ENCODE measurements at places on chromosomes 13 and 19.

DNA sequence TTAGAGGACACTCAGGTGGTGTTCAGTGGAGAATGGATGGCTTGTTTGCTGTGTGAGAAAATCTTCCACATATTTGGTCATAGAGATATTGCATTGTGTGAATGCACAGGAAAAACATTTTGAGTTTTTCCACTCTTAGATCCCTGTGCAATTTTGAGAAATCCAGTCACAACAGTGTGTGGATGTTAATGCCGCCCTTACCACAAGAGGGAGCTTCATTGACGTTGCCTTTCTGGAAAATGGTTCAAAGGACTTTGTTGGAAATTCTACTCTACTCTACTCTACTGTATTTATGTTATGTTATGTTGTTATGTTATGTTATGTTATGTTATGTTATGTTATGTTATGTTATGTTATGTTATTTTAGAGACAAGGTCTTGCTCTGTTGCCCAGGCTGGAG lies 13.4 kb downstream of the ZNF20 start:
- no peak for DNase-seq

DNA sequence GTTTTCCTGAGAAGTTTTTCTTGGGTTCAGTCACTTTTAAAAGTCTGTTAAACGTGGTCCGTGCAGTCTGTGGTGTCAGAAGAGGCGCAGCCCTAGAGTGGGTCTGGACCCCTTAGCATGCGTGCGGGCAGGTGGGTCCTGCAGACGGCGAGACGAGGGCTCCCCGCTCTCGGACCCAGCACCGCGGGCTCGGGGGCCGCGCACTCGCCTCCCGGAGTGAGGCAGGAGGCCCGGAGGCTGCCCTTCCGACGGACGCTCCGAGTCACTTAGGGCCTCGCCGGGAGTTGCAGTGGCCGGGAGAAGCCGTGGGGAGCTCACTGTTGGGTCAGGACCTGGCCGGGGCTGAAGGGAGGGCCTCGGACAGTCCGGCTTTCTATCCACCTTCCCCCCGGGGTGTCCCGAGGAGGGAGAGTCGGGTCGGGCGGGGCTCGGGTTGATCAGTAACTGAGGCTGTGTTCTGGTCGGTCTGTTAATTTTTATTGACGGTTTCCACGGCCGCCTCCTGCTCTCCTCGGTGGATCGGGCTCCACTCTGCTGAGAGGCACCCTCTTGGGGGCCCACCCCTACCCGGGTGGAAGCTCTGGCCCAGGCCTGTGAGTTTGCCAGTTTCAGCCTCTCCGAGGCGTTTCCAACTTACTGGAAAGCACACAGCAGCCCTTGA lies 1.3 kb downstream of the PTBP1 start:
- DNase-seq: no peak

GRCh38 chr13:30341815-30342570 lies 34.6 kb upstream of the KATNAL1 start:
- peak; percentile 81 for DNase-seq

GRCh38 chr13:86737334-86737932 lies 933.7 kb upstream of the SLITRK5 start:
- DNase-seq: no peak

DNA sequence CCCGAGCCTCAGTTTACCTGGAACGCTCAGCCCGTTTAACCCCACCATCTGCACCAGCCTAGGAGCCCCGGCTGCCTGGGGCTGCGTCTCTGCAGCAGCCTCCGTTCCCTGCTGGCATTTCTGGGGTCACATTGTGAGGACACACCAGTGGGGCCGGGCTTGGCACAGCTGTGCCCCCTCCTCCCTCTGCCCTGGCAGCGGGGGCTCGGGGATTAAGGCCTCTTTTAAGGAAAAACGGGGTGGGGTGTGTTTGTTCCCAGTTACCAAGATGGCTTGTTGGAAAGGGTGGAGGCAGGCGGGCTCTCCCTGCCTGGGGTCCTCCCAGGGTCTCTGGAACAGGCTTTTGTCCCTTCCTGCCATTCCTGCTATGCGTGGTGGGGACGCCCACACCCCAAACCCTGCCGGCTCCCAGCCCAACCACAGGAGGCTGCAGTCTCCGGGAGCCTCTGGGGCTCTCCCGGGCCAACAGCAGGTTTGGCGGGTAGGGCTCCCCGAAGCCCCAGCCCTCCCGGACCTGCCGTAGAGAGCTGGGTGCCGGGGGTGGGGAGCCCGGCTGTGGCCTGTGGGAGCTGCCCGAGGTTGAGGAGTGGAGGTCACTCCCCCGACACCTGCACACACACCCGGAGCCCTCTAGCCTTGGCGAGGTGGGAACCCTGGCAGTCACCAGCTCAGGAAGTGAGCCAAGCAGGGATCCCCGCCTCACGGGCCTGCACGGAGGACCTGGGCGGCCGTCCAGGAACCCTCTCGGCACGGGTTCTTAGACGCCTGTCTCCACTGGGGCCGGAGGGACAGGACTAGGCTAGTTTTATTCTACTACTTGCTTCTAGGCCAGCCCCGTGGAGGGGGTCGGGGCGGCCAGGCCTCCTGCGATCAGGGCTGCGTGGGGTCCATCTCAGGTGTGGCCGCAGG lies 36.9 kb downstream of the GADD45B start:
- DNase-seq: no peak

DNA sequence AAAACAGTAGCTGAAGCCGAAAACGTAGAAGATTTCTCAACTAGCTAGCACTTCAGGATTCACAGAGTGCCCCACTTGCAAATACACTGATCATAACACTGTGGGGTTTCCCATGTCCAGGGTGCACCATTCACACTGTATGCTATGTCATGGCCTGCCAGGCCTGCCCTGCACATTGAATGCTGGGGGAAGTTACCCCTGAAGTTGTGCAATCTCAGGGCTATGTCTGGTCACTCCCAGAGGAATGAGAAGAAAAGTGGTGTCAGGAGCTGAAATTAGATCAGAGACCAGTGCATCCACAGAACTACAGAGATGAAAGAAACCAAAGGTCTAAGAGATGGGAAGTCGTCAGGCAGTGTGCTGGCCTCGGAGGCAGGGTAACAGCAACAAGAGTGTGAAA lies 196.8 kb downstream of the RAP2A start:
- DNase-seq: no peak

DNA sequence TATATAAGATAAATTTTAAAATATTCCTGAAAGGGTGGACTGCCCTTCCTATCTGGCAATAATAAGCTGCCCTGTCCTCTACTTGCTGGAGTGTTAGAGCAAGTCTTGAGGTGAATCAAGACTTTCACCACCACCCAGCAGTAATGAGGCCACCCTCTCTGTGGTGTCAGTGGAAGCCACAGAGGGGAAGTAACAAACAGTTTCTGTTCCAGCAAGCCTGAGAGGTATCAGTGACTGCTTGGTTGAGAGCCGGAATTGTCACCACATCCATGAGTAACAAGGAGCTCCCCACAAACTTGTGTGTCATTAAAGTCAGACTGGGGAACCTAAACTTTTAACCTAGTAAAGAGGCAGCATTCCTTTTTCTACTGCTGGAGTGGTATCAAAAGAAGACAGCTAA lies 532.7 kb upstream of the SPRY2 start:
- DNase-seq: no peak

DNA sequence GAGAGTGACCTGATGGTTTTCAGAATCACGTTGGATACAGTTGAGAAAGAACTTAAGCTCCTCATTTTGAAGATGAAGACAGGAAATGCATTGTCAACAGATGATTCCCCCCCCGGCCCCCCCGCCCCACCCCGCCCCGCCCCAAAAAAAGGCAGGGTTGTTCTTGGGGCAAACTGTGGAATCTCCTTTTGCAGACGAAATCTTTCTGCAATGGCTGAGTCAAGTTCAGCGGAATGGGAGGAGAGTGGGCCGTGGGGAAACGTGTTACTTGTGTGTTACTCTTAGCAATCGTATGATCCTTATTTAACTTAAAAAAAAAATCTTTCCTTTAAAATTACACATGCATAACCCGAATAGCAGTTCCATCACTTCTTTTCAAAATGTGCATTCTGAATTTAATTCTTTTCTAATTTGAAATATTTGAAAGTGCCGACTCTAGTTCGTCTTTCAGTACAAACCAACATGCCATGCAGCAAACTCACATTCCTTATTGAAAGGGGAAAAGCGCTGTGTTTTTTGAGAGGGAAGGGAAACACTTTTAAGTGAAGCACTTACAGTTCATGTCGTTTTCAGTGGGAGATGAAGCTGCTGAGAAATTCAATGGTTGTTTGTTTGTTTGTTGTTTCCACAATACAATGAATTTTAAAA lies 348.5 kb upstream of the ARGLU1 start:
- DNase-seq: no peak

DNA sequence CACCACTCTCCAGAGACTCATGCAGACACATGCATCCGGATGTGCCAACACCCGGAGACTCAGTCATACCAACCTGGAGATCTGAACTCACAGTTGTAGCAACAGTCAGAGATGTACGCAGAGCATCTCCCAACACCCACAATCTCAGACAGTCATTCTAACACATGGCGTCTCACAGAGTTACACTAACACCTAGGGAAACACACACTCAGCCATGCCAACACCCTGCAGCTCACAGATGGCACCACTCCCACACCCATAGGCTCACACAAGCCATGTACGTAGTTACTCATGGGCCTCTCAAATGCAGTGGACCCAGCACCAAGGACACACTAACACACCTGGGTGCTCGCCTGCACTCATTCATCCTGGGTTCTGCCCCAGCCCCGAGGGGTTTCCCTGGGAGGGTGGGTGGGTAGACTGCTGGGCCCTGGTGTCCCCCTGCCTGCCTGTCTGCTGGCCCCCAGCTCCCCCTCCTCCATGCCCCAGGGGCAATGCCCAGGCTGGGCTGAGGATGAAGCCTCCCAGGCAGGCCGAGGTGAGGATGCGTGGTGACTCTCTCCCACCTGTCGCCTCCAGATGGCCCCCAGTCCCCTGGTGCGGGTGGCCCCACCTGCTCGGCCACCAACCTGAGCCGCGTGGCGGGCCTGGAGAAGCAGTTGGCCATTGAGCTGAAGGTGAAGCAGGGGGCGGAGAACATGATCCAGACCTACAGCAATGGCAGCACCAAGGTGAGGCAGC lies 10.0 kb downstream of the PKN1 start:
- no peak for DNase-seq

DNA sequence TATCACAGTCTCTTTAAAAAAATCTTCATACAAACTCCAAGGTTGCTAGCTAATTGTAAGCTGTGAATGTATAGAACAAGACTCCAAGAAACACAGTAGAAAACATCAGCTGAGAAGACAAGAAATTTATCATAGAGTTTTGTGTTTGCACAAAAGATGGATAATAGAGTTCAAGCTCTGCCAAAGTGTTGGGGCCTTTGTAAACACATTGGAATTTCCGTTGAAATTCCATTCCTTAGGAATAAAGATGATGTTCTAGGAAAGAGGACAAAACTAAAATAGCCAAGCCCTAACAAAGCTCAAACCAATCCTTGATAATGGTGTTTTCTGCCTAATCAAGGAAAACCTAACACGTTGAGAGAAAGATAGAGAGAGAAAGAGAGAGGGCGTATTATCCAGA lies 20.6 kb downstream of the LRRC63 start:
- no peak for DNase-seq

GRCh38 chr19:21612403-21612872 lies 107.0 kb downstream of the ZNF429 start:
- no peak for DNase-seq

GRCh38 chr19:4730740-4731171 lies 7.1 kb upstream of the DPP9 start:
- DNase-seq: no peak

DNA sequence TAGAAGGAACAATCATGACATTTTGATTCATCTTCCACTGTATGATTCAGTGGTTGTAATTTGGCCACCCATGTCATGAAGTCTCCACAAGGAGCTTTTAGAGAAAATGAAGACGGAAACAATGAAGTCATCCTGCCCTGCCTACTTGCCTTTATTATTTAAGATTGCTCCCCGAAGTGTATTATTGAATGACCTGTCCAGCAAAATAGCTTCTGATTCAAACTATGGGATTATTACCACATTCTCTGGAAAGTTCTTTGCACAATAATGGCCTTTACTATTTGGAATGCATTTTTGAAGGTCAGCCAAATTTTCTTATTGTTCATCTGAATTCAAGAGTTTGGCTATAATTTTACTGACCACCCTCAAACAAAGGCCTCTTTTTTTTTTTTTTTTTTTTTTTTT lies 77.8 kb upstream of the RFC3 start:
- DNase-seq: peak; percentile 80

- no peak for DNase-seq
Measured at GRCh38 chr13:47796816-47797215, 204.3 kb downstream of the SUCLA2 start.

DNA sequence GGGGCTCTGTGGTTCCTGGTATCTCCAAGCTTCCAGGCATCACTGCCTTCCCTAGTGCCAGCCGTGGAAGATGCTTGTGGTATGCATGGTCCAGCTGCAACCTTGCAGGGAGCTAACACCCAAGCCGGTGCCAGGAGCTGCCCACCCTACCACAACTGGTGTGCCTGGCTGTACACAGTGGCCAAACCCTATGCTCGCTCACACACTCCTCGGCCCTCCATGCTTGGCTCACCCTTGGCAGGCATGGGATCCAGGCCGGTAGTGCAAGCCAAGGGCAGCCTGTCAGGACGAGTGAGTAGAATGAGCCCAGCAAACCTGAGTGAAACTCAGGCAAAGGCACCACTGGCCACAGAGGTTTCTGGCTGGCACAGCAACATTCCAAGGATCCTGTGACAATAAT lies 1676.0 kb downstream of the SLITRK1 start:
- DNase-seq: no peak

- no peak for DNase-seq
Measured at GRCh38 chr19:5487222-5487621, 32.0 kb downstream of the ZNRF4 start.

DNA sequence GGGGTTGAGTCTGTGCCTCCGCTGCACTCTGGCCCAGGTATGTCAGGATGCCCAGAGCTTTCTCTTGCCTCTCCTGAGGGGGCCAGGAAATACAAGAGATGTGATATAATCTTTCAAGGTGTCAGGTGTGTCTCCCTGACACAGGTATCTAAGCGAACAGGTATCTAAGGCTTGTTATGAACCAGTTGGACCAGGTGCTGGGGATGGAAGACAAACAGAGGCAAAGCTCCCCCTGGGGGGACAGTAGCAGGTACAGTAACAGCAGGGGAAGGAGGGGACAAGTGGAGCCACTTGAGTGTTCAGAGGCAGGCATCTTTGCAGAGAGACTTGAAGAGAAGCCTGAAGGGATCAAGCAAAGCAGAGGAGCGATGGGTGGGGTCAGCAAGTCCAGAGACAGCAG lies 2.6 kb downstream of the LENG1 start:
- no peak for DNase-seq

DNA sequence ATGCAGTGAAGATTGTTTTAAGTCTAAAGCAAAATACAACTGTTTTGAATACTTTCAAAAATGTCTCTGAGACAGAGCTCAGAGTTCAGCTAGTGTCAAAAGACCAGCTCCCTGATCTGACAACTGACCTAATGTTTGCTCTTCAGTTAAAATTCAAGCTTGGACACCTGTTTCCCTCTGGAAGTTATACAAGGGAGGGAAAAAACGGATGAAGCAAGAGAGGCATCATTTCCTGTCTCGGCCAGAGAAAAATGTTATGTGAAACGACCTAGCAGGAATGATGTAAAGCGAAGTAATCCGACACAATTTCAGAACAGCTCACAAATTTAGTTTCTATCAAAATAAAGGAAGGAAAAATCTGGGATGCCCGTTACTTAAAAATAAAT lies 59.4 kb downstream of the ZAR1L start:
- no peak for DNase-seq
